ENCODE measurements at places on chromosomes 5 and 9. TPM values are rescaled to one million over a fixed set of nuclear protein-coding genes. Genes with fewer than 3 reads are reported as not detected.

The GCNT4 gene
- polyA plus RNA-seq = 10.8 TPM

The SPRY4 gene
- polyA plus RNA-seq = 30.9 TPM

The DPM2 gene
- polyA plus RNA-seq = 36.3 TPM

The PCDHGA7 gene
- 2.5 TPM for polyA plus RNA-seq

The WNT8A gene
- not detected for polyA plus RNA-seq

The SLC6A3 gene
- 0.45 TPM for polyA plus RNA-seq

The TPPP gene
- polyA plus RNA-seq = 3.9 TPM

The LHX6 gene
- polyA plus RNA-seq = 3.5 TPM

The ELOVL7 gene
- 12.2 TPM for polyA plus RNA-seq

The CARTPT gene
- polyA plus RNA-seq = not detected

The STXBP1 gene
- 30.2 TPM for polyA plus RNA-seq

The ST8SIA4 gene
- 7.2 TPM for polyA plus RNA-seq

The FOXD4L6 gene
- not detected for polyA plus RNA-seq

The SLIT3 gene
- polyA plus RNA-seq = 63.8 TPM

- no peak for DNase-seq
These were observed 1258.6 kb downstream of the CDH12 start for GRCh38 chr5:21594566-21594965.

GRCh38 chr5:133205204-133205603, 153.4 kb downstream of the HSPA4 start:
- DNase-seq = no peak

GRCh38 chr9:118364266-118365106, 660.3 kb downstream of the TLR4 start:
- no peak for DNase-seq

- no peak for DNase-seq
These were observed at the start of gene GPR150 for GRCh38 chr5:95620030-95620869. Gene GPR150 (plus strand): TSS chr5:95620087. CDS start chr5:95620276, 189 bp downstream.

DNA sequence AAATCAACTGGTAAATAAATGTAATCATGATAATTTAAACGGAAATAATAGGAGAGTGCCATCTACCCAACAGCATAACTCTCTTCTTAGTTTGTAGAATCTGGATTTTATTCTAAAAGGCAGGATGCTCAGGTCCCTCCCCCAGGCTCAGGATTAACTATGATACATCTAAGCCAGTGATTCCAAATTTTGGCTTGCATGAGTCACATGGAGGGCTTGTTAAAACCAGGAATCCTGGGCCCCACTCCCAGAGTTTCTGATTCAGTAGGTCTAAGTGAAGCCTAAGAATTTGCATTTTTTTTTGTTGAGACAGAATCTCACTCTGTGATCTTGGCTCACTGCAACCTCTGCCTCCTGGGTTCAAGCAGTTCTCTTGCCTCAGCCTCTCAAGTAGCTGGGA, 62.3 kb upstream of the ZFR start:
- DNase-seq = no peak

- no peak for DNase-seq
These were observed 44.9 kb downstream of the SHB start for GRCh38 chr9:38024036-38024681.

- no peak for DNase-seq
These were observed 7.1 kb downstream of the DPP7 start for GRCh38 chr9:137107312-137107921.

DNA sequence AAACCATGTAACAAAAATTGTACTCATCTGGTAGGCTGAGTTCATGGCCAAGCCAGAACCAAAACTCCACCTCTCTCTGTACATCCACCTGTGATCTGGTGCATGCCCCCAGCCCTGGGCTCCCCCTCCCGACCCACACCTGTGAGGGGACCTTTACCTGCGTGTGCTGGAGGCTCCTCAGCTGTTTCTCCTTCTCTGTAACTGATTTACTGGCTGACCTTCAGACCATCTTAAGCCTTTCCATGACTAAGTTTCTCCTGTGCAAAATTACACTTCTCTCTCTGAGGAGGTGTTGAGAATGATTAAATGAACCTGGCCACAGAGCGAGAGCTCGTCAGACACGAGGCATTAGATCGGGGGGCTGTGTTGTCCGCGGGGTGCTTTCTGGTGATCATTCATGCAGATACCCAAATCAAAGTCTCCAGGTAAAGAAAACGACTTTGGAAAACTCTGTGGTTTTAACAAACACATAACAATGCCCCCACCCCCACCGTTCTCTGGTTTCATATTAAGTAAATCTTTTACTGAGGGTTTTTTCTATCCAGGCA, 136.4 kb downstream of the SEMA5A start:
- peak; percentile 11 for DNase-seq

DNA sequence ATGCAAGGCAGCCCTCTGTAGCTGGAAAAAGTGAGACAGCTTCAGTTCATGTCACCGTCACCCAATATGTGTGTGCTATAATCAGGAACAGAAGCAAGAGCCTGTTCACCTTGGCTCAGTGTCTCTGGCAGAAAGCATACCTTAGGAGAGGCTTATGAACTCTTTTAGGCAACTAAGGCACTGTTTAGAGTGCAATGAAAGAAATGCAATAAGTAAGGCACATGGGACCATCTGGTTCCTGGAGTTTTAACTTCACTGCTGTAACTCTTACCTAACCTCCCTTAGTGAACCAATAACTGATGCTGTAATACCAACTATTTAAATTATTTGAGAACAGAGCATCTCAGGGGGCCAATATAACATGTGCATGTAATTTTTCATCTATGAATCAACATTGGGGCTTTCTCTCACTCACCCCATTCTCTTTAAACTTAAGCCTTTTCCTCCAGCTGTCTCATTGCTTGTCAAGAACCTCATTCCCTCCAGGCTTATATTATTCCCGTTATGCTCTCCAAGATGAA, 32.4 kb downstream of the C9 start:
- DNase-seq = no peak

GRCh38 chr5:180816608-180817534, 14.3 kb upstream of the MGAT1 start:
- no peak for DNase-seq

GRCh38 chr5:29017501-29017900, 1979.1 kb upstream of the CDH9 start:
- no peak for DNase-seq

GRCh38 chr5:67941614-67942401, 273.7 kb upstream of the PIK3R1 start:
- no peak for DNase-seq

DNA sequence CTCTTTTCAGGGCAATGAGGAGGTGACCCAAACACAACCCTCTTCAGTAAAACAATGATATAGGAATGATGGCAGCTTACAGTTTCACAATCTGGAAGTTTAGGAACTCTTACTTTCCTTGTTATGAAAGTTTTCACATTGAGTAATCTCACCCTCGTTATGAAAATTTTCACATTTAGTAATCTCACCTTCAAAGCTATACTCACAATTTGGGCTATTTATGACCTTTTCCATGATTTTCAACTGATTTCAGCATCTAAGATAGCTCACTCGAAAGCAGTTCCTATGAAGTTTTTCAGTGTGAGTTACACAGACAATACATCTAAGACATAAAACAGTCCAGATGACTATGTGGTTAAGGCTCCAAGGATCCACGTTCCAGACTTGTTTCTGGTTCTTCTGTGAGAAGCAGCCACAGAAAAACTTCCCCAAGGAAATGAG, 57.1 kb downstream of the FOXD1 start:
- no peak for DNase-seq

DNA sequence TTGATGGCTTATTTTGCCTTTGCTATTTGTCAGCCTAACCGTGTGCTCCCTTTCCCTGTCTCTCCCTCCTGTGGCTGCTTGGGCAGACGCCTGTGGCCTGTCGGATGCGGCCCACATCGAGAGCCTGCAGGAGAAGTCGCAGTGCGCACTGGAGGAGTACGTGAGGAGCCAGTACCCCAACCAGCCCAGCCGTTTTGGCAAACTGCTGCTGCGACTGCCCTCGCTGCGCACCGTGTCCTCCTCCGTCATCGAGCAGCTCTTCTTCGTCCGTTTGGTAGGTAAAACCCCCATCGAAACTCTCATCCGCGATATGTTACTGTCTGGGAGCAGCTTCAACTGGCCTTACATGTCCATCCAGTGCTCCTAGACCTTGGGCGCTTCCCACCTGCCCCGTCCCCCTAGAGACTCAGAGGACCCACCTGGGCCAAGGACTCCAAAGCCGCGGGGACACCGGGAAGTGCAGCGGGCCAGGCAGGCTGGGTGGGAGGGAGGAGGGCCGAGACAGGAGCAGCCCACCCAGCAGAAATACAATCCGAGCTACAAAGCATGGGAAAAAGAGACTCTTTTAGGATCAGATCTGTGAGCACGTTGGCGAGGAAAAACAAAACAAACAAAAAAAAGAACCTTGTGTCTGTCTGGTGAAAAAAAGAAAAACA, 10.6 kb downstream of the NR2F1 start:
- no peak for DNase-seq

- no peak for DNase-seq
These were observed 83.3 kb upstream of the ZBTB43 start for GRCh38 chr9:126721564-126721981.

- peak; percentile 54 for DNase-seq
These were observed 58.6 kb downstream of the PRKACG start for GRCh38 chr9:68955330-68955729.

DNA sequence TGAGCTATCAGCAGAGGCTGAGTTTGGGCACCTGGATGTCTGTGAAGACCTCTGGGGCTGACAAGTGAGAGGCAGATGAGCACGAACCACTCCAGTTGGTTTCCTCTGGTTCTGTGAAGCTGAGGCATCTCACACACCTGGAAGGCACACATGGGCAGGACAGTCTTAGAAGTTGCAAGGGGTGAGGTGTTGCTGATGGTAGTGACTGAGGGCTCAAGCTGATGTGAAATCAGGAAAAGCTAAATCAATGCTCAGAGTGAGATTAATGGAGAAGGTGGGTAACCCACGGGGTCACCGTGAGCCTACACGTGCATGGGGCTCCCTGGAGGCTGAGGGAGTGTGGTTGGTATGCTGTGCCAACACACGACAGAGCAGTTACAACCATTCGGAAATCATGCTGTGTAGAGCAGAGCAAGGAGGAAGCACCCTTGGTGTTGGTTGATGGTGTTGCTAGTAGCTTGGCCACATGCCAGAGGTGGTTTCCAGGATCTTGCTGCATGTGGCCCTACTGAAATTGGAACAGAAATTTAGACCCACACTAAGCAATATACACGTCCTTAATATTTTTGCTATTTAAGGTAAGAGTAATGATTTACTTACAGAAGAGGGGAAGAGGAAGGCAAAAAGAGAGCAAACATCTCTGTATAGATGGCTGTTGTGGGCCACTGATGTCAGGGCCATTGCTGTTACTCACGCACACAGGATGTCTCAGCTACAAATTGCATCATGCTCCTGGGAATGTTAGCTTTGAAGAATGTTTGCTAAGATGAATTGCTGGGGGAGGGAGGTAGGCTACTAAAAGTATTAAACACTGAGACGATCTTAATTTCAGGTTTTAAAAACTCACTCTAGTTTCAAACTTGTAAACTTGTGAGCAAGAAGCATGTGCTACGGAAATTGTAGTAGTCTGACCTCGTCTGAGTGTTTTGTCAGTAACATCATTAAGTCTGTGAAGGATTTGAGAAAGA, 170.5 kb downstream of the ARHGEF28 start:
- DNase-seq = no peak

DNA sequence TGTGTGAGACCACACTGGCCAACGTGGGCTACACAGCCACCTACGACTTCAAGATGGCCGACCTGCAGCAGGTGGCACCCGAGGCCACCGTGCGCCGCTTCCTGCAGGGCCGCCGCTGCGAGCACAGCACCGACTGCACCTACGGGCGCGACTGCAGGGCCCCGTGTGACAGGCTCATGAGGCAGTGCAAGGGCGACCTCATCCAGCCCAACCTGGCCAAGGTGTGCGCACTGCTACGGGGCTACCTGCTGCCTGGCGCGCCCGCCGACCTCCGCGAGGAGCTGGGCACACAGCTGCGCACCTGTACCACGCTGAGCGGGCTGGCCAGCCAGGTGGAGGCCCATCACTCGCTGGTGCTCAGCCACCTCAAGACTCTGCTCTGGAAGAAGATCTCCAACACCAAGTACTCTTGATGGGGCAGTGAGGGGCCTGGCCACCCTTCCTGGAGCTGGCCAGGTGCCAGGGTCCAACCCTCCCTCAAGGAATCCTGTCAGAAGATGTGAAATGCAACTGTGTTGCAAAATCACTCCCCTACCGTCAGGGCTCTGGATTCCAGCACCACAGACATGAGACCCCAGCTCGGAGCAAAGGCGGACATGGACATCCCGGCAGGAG, 11.1 kb downstream of the DIPK1B start:
- DNase-seq = no peak

GRCh38 chr9:109585796-109586195, 87.7 kb upstream of the PTPN3 start:
- DNase-seq = peak; percentile 51

- DNase-seq = no peak
These were observed 10.1 kb upstream of the C1QTNF3 start for GRCh38 chr5:34053133-34053532.

- no peak for DNase-seq
These were observed 396.9 kb downstream of the ENC1 start for GRCh38 chr5:74243634-74244033.
